GM19239 (cell line): ENCODE measurements at places on chromosomes 3 and 15.

GRCh38 chr3:58429657-58430056 is 4.0 kb downstream of the PDHB start:
- DNase-seq = peak; percentile 21

DNA sequence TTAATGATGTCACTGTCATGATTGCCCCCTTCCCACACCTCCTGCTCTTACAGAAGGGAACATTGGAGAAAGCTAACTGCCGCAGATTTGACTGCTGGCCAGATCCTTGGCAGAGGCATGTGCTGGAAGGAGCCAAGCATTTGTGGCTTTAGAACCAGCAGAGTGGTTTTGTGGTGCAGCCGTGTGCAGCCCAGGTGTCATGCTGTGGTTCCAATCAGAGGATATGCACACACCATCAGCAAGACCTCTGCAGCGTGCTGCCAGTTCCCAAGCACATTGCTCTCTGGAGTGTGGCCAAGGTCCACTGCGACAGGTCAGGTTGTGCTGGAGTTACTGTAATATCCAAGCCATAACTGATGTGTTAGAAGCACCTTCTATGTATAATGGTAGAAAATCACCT is 61.6 kb downstream of the OTOL1 start:
- no peak for DNase-seq

DNA sequence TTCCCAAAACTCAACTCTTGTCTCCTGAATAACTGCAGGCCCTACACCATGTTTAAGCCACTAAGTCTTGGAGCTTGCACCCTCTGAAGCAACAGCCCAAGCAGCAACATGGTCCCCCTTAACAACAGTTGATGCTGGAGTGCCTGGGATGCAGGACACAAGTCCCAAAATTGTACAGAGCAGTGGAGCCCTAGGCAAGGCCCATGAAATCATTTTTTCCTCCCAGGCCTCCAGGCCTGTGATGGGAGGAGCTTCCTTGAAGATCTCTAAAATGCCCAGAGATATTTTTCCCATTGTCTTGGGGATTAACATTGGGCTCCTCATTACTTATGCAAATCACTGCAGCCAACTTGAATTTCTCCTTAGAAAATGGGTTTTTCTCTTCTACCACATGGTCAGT is 311.9 kb upstream of the EPHA3 start:
- DNase-seq = no peak

DNA sequence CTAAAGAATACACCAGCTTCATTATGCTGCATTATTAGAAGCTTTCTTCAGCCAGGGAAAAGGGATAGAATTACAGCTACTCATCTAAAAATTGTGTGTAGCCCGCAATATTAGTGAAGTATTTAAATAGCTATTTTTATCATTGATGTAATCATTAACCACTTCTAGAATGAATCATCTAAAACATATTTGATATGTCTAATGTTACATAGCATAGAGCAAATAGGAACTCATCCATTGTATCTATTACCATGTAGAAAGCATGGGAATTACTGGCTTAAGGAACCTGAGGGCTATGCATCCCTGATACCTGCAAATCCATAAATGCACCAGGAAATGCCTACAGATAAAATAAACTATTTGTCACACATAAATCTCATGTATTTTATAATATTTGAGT is 54.5 kb upstream of the VGLL3 start:
- no peak for DNase-seq

- no peak for DNase-seq
Observed at GRCh38 chr3:117887901-117888300, 1146.7 kb downstream of the IGSF11 start.

DNA sequence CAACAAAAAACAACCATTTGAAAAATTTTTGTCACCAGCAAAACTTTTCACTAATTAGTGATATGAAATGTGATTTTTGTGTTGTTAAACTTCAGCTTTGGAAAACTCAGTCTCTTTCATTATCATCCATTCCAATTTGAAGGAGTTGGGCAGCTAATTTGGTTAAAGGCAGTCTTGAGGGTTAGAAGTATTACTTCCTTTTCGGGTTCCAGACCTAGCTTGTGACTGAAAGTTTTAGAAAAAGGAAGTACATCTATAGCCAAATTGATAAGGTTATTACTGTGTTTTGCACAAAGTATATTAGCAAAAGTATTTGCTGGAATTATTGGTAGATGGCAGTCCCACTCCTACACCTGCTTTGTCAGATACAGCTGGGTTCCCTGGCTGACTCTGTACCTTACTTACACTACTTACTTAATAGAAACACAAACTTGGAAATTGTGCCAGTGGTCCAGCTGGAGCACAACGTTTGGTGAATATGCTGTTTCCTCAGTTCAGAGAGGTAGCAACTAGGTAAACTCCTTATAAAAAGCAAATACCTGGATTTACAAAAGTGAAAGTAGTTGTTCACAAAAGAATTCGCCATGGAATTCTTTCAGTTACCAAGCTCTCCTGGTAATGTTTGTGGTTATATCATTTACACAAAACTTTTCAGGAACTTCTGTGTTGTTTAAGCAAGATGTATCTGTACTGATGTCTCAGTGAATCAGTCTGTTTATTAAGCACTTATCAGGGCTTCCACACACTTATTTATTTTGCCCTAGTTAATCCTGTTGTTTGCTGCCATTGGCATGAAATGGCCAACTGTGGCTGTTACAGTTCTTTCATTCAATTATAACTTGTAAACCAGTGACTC is 31.6 kb downstream of the TIPARP start:
- no peak for DNase-seq

DNA sequence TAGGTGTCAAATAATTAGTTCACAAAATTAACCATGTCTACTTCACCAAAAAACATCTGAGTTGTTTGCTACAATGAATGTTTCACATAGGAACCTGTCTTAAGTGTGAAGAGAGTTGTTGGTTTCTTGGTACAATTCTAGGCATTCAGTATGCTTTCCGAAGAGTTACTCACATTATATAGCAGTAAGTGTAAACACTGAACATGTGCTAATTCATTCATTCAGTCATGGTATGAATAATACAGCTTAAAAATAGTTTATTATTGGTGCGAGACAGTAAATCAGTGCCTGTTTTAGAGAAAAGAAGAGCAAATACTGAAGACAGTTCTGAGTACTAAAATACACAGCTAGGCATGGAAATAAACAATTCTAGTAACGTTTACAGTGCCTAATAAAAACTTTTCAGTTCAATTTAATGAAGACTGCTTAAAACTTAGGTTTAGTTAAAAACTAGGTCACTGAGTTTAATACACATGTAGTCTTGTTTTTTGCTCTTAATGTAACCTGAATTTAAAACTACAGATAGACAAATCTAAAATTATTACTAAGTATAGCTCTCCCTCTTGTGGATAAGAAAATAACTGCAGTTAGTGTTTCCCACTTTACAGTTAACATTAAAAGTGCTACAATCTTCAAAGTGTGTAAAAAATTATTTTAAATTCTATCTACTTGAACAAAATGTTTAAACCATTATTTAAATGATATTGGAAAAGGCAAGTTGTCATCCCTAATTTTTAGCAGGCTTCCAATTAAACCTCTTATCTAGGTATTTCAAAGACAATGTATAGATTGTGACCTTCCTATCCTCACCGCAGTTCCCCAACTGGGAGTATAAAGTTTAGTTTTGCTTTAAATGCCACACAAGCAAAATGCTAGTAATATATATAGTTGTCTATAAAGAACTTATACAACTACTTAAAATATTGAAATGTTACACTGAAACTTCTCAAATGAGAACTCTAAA is 20.1 kb upstream of the ZCWPW2 start:
- no peak for DNase-seq

DNA sequence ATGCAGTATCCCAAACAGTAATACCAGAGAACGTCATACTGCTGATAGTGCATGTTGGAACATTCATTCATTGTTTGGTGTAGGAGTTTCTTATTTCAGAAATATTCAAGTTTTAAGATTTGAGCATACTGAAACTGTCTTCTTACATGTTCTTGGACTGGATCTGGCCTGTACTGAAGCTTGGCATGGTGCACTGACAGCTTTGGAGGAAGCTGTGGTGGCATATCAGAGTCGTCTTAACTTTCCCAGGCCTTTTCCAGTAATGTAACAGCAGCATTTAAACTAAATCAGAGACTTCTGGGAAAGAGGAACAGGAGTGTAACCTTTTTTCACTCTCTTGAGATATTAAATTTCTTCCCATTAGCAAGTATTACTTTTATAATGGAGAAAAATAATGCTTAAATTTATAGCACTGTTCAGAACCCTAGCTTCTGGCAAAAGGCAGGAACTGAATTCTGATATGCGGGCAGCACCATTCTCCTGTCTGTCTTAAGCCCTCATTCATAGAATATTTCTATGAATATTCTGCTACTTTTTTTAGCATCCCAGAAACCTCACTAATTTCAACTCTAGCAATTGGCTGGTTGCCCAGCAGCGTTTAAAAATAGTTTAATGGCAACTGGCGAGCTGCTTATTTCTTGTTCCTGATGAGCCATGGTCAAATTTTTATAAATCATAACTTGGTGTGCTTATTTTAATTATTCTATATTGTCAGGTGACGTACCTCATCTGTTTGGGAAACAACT is 31.1 kb downstream of the DNAJC13 start:
- DNase-seq = no peak

- DNase-seq = no peak
Observed at GRCh38 chr3:106691476-106691875, 685.8 kb upstream of the CCDC54 start.

GRCh38 chr3:48426401-48426909 is 3.4 kb downstream of the PLXNB1 start:
- DNase-seq = no peak

DNA sequence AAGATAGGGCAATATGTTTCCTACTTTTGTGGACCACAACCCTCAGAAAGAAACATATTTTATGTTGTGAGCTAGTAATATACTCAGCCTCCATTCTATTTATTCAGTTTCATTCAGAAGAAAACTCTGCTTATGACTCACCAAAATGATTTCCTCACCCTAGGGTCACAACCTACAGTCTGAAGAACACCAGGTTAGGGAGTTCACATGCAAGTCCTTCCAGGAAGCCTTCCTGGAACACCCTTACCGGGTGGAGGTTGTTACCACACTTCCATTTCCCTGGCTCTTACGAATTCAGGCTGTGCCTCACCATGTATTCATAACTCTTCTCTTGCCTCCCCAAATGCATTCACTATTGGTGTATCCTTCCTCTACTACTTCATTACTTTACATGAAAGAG is 228.0 kb upstream of the ADAMTS9 start:
- DNase-seq = no peak

- no peak for DNase-seq
Observed at GRCh38 chr3:156938724-156939123, 112.6 kb downstream of the LEKR1 start.

DNA sequence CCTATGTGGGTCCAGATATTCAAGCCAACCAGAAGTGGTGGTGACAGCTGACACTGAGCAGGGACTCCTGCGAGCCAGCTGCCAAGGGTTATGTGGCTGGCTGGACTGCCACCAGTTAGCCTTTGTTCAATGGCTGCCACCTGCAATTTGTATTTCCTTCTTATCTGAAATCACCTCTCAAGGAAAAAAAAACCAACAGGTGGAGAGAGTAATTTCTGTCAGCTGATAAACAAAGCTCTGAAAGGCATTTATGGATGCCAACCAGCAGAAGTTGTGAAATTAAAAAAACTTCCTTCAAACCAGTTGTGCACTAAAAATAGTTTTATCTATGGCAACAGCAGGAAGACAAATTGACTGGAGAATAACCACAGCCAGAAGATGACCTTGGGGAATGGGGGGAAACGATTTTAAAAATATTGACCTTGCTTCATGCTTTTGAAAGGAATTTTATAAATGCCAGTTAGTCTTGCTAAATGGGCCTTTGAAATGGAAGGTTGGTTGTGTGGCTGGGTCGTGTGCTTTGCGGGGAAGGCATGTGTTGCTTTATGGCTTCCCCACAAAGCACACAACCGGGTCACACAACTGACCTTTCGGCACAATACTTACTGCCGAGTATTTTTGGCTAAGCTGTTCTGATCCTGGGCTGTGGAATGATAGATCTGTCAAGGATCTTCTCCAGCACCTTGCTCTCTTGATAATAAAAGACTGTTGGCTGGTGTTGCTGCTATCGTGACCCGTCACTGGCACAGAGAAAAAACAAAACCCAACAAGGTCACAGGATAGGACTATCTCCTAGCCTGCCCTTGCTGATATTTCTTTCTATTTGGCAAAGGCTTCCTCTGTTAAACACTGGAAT is 3.5 kb downstream of the MYZAP start:
- no peak for DNase-seq

DNA sequence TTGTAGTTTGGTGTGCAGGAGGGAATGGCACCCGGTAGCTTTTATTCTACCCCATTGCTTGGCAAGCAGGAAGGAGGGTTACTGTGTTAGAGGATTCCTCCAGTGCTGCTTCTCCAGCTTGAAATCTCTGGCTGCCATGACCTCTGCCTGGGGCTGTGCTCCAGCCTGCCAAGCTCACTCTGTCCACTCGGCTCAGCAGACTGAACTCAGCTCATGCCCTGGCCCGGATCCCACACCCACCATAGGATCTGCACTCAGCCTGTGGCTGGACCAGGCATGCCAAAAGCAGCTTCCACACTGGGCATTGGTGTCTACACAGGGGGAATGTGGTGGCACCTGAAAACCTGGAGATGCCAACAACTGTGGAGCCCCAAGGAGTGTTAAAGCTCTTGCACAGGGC is 26.3 kb downstream of the CLDN16 start:
- no peak for DNase-seq

DNA sequence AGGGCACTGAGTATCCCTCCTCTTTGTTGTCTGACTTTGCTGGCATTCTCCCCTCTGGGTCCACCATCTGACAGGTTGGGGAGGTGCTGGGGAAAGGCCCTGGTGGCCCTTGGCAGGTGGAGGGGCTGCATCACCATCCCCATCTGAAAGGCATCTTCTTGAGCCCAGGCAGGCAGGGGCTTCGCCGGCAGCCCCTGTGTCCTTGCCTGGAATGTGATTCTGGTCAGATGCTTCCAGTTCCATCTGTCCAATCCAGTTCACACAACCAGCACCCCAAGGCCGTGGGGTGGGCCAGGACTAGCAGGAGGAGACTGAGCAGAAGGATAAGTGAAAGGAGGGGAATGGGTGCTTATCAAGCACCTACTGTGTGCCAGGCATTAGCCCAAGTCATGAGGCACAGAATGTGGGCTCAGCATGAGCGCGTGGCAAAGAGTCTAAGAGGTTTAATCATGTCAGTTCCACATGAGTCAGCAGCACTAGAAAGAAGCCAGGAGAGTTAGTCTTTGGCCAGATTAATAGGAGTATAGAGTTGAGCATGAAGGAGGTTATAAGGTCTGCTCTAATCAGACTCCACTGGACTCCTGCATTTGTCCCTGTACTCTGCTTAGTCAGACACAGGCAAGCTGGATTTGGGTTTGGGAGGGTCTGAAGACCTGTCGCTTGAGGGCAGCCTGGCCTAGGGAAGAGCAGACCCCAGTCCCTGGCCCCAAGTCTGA is 10.5 kb upstream of the TXNRD3 start:
- DNase-seq = no peak

- no peak for DNase-seq
Observed at GRCh38 chr15:79640206-79640605, 208.1 kb downstream of the MINAR1 start.

DNA sequence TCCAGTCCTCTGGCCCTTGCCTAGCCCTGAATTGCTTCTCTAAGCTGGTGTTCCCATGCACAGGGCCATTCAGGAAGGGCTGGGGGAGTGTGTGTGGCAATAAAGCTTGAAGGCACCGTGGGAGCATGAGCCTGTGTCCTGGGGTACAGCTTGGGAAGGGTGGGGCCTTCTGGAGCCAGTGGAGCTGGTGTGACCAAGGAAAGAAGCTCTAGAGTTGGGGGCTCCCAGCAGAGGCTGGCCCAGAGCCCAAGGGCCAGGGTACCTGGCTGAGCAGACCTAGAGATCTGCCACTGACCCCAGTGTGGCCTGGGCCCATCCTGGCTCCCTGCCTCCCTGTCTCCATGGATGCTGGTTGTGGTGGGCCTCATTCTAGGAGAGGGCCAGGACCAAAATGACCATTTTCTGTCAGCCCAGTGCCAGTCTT is 8.1 kb downstream of the ABTB1 start:
- no peak for DNase-seq
